ENCODE measurements at places on chromosomes 3 and 15.

- DNase-seq = no peak
These were observed 108.3 kb downstream of the P3H2 start for GRCh38 chr3:190012314-190012782.

- DNase-seq = no peak
These were observed 420.6 kb downstream of the TBL1XR1 start for GRCh38 chr3:176776622-176777175.

DNA sequence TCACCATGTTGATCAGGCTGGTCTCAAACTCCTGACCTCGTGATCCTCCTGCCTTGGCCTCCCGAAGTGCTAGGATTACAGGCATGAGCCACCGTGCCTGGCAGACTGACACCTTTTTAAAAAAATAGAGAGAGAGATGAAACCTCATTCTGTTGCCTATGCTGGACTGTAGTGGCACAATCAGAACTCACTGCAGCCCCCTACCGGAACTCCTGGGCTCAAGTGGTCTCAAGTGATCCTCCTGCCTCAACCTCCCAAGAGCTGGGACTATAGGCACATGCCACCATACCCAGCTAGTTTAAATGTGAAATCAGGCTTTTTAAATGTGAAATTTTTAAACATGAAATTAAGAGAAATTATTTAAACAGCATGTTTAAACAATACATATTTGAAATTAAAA lies 265.2 kb upstream of the UBE2E1 start:
- DNase-seq = no peak

- DNase-seq = no peak
These were observed 41.1 kb upstream of the NEDD4 start for GRCh38 chr15:56034514-56034913.

DNA sequence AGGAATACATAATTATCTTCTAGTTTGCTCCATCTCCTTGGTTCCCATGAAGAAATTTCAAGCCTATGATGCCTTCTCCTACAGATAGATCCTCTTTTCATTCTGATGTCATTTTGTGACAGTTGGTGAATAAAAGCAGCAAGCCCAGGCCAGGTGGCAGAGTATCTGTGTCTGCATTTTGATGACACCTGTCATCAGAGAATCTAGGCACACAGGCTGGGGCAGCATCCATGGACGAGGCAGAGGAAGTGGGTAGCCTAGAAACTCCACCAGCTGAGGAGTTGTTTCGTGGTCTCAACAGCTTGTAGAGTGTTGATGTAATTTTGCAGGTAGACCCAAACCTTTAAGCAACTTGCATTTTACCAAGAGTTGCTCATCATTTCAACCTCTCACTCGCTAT lies 269.8 kb downstream of the FEZF2 start:
- DNase-seq = no peak

- no peak for DNase-seq
These were observed 28.1 kb downstream of the DCLK3 start for GRCh38 chr3:36736301-36736700.

GRCh38 chr15:70324001-70324974 lies 226.6 kb upstream of the TLE3 start:
- peak; percentile 30 for DNase-seq

DNA sequence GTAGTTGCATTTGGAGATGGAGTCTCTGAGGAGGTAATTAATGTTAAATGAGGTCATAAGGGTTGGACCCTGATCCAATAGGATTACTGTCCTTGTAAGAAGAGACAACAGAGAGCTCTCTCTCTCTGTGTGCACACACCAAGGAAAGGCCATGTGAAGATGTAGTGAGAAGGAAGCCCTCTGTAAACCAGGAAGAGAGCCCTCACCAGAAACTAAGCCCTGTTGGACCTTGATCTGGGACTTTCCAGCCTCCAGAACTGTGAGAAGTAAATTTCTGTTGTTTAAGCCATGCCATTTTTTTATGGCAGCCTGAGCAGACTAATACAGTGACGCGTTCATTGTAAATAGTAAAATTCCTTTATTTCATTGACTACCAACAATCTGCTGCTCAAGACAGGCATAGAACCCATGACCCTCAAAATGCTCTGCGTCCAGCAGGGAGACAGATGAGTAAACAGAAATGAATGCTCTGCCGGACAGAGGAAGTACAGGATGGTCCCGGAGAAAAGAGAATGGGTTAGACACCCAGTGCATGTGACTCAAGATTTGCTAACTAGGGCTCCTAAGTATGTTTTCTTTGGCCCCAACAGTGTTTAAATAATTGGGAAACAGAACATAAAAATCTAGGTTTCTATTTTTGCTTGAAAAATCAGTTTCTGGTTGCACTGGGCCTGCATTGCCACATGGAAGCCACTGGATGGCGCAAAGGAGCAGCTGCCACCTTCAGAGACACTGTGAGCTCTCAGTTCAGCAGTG lies 37.9 kb upstream of the TNFAIP8L3 start:
- DNase-seq = no peak

GRCh38 chr15:59304034-59304795 lies 68.5 kb downstream of the MYO1E start:
- DNase-seq = no peak

- DNase-seq = no peak
These were observed 36.3 kb downstream of the BCHE start for GRCh38 chr3:165800970-165801369.

- no peak for DNase-seq
These were observed 141.8 kb downstream of the FILIP1L start for GRCh38 chr3:99972380-99973104.

GRCh38 chr3:71554649-71555048 lies 28.9 kb downstream of the FOXP1 start:
- no peak for DNase-seq

- no peak for DNase-seq
These were observed 41.6 kb downstream of the MRAS start for GRCh38 chr3:138389841-138390581.

- no peak for DNase-seq
These were observed 65.5 kb upstream of the HRH1 start for GRCh38 chr3:11088831-11089230.

GRCh38 chr15:80418892-80419537 lies 14.8 kb downstream of the ARNT2 start:
- no peak for DNase-seq

GRCh38 chr3:49244581-49245205 lies 32.3 kb downstream of the C3orf62 start:
- peak; percentile 36 for DNase-seq

DNA sequence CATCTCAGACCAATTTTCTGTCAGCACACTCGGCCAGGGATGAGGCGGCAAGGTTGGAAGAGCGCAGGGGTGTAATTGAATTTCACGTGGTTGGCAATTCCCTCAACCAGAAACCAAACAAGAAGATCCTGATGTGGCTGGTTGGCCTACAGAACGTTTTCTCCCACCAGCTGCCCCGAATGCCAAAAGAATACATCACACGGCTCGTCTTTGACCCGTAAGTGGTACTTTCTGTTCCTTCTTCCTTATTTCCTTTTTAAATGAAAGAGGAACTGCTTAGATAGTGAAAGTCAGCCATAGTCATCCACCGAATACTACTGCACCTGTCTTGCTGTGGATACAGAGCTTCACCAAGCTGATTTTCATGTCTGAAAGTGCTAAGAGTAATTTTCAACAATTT lies 60.1 kb downstream of the SGO1 start:
- no peak for DNase-seq

DNA sequence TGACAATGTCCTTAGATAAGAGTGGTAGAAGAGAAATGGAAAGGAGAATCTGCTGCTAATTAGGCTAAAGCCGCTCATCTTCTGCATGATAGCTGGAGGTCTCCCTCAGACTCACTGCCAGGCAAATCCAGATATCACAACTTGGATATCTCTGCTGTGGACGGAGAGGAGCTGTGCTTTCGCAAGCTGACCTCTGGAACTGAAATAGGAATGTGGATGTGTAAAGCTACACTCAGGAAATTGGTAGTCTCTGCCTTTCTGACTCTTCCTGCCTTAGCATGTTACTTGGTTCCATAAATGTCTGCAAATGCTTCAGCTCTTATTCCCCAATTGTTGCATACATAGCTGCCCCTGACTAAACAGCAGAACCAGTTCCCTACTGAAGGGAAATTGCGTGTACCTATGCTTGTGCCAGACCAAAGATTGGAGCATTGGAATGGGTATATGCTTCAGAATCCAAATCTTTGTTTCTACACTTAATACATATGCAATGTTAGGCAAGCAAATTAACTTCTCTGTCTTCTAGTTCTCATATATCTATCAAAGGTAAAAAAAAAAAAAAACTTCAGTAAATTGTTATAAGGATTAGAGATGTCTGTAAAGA lies 74.7 kb upstream of the ROBO2 start:
- no peak for DNase-seq

Measured in upper lobe of left lung (tissue), 6 donors.